ENCODE measurements at places on chromosomes 5 and 9. TPM values are rescaled to one million over a fixed set of nuclear protein-coding genes. Genes with fewer than 3 reads are reported as not detected.

DNA sequence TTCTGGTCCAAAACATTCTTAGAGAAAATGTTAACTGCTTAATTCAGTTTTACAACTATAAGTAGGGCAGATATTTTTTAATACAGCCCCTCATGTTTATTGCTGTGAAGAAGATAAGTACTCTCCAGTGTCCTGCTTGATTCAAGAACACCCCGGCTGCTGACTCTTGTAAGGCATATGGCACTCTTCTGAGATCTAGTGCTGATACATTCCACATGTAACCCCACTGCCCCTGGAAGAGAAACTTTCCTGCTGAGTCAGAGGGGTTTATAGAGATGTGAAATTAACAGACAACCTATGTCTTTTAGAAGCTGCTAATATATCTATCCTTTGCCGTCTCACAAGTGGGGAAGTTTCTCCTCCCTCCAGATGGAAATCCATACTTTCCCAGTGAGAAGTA is 1.0 kb upstream of the MINAR2 start:
- H3K4me3 ChIP-seq, result no peak overlapping the region
- no peaks in the 10 kb centered on the region for H3K27me3 ChIP-seq
- no peaks in the 10 kb centered on the region for H3K4me1 ChIP-seq
- no peak overlapping the region for H3K27ac ChIP-seq
- DNase-seq, result no peak
- H3K36me3 ChIP-seq, result no peaks in the 10 kb centered on the region

DNA sequence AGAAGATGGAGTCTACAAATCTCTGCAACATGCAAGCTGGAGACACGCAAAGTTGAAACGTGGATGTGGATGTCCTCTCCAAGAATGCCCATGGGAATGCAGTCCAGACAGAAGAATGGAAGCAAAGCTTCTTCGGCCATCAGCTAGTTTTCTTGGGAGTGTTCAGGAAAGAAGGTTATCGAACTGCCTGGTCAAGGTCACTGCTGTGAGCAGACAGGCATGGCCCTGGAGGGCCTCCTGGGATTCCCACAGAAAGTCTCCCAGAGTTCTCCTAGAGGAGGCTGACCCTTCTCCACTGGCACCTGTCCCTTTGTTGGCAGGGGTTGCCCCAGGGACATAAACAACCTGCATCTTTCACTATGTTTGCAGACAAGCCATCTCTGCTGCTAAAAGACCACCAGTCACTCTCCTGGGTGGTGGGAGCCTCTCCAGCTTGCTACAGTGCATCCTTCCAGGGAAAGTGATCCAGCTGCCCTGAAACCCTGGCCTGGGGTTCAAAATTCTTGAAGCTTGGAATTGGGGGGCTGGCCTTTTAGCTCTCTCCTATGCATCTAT is 265.8 kb downstream of the SYK start:
- H3K4me3 ChIP-seq, result no peak overlapping the region
- no peak for DNase-seq
- peaks cover 13% of the 10 kb centered on the region for H3K4me1 ChIP-seq
- H3K27ac ChIP-seq, result no peak overlapping the region
- H3K36me3 ChIP-seq, result no peaks in the 10 kb centered on the region

DNA sequence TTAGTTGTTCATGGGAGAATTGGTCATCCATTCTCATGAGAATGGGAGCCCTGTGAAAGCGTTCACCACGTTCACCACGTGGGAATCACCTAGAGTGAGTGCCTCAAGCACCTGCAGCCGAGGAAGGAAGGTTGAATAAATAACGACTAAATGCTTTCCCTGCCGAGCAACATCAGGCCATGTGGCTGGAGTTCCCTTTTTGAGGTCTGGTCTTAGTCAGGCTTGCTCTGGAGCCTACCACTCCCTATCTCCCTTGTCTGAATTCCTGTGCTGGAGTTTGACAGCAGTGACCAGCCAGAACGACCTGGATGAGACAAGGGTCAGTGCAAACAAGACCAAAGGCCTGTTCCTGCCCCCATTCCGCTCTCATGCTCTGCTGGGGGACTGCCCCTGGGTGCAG is 28.5 kb downstream of the KCNMB1 start:
- DNase-seq, result no peak
- H3K4me3 ChIP-seq, result no peak overlapping the region
- H3K36me3 ChIP-seq, result no peaks in the 10 kb centered on the region
- no peak overlapping the region for H3K27ac ChIP-seq

- no peak overlapping the region for H3K27ac ChIP-seq
- H3K4me3 ChIP-seq, result no peak overlapping the region
- peak; percentile 81 for DNase-seq
- peaks cover 15% of the 10 kb centered on the region for H3K4me1 ChIP-seq
Measured at GRCh38 chr9:137760426-137760825, 117.2 kb upstream of the CACNA1B start.

- H3K36me3 ChIP-seq, result no peaks in the 10 kb centered on the region
- no peak overlapping the region for H3K27ac ChIP-seq
- H3K4me1 ChIP-seq, result no peaks in the 10 kb centered on the region
- H3K27me3 ChIP-seq, result no peaks in the 10 kb centered on the region
- no peak overlapping the region for H3K4me3 ChIP-seq
Measured at GRCh38 chr9:89622933-89623861, 18.4 kb downstream of the GADD45G start.

DNA sequence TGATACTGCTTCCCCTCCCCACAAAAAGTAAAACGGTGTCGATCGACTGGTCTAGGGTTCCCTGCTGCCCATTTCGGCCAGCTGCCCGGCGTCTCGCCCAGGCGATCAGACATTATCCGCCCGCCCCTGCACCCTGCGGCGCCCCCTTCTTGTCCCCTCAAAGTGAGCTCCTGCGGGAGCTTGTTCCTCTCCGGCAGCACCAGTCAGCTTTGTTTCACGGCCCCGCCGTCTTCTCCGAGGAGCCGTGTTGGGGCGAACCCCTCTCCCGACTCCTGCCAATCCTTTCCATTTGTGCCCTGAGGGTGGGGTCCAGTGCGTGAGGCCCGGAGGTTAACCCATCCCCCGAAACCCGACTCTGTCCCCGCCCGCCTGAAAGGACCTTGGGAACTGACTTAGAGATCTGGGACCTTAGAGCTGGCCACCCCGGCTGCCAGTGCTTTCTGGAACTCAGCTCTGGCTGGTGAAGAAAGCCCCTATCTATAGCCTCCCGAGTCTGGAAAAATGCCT is 518 bp downstream of the UBE2B start:
- H3K27ac ChIP-seq, result peak overlapping the region; percentile 93
- peak; percentile 48 for DNase-seq
- peak overlapping the region; percentile 99 for H3K4me3 ChIP-seq
- peaks cover 22% of the 10 kb centered on the region for H3K4me1 ChIP-seq

DNA sequence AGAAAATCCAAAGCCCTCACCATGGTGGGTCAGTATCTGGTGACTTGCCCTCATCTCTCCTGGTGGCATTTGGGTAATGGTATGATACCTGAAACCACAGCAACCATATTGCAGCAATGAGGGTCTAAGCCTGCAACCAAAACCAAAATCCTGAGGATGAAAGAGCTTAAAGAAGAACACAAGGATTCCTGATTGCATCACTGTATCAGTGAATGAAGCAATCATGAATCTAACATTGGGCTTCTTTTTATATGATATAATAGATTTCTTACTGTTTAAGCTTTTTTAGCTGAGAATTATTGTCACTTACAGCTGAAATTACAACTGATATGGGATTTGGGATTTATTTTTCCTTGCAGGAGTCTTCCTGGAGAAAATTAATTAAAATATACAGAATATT is 269.9 kb downstream of the MEF2C start:
- no peak for DNase-seq
- H3K27ac ChIP-seq, result no peak overlapping the region

GRCh38 chr5:102682101-102682647 is 72.9 kb upstream of the PAM start:
- H3K36me3 ChIP-seq, result no peaks in the 10 kb centered on the region
- H3K4me1 ChIP-seq, result peaks cover 10% of the 10 kb centered on the region
- no peak overlapping the region for H3K4me3 ChIP-seq
- H3K27me3 ChIP-seq, result no peaks in the 10 kb centered on the region
- H3K27ac ChIP-seq, result no peak overlapping the region

GRCh38 chr5:90968319-90968718 is 409.7 kb downstream of the ADGRV1 start:
- no peak overlapping the region for H3K27ac ChIP-seq
- peak; percentile 61 for DNase-seq
- no peaks in the 10 kb centered on the region for H3K36me3 ChIP-seq
- no peak overlapping the region for H3K4me3 ChIP-seq

GRCh38 chr9:23850242-23850689 is 24.2 kb upstream of the ELAVL2 start:
- no peaks in the 10 kb centered on the region for H3K4me1 ChIP-seq
- no peaks in the 10 kb centered on the region for H3K27me3 ChIP-seq
- H3K36me3 ChIP-seq, result no peaks in the 10 kb centered on the region
- no peak overlapping the region for H3K4me3 ChIP-seq
- H3K27ac ChIP-seq, result no peak overlapping the region
- DNase-seq, result no peak

- no peak overlapping the region for H3K4me3 ChIP-seq
- no peak for DNase-seq
- no peak overlapping the region for H3K27ac ChIP-seq
Measured at GRCh38 chr9:6441269-6441668, 28.3 kb downstream of the UHRF2 start.

DNA sequence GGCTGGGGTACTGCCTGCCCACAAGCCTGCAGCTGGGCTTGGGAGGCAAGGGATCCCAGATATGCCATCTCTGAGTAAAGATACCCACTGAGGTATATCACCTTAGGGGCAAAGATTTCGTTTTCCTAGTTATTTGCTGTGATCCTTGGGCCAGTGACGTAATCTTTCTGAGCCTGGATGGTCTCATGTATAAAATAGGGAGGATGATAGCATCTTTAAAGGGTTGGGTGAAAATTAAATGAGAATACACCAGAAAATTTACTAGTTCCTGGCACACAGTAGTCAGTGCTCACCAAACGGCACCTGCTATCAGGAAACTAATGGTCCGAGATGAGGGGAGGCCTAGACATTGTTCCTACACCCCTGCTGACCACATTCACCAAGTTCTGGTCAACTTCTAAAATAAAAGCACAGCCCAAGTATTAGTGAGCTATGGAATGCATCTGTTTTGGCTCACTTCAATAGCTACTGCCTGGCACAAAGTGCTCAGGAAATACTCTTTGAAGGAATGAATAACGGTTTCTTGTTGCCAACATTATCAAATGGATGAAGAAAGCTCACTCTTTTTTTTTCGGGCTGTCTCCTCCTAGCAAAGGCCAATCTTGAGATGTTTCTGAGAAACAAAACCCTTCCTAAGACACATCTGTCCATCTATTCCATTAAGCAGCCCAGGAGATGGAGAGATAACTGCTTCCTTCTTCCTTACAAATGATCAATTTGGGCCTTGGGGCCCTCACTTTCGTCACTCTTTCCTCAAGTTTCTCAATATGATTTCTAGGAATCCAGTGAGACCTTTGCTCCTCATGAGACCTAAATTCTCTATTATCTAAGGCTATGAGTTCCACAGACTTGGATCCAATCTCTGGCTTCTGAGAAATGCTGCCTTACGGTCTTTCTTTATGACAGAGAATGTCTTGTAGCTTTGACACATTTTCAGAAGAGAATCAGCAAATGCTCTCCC is 98.2 kb downstream of the DPYSL3 start:
- no peak overlapping the region for H3K4me3 ChIP-seq
- no peaks in the 10 kb centered on the region for H3K27me3 ChIP-seq
- DNase-seq, result no peak

- no peaks in the 10 kb centered on the region for H3K27me3 ChIP-seq
- no peak overlapping the region for H3K27ac ChIP-seq
- peak; percentile 23 for DNase-seq
- peaks cover 15% of the 10 kb centered on the region for H3K4me1 ChIP-seq
- H3K36me3 ChIP-seq, result no peaks in the 10 kb centered on the region
Measured at GRCh38 chr9:69647804-69648203, 24.4 kb downstream of the APBA1 start.

GRCh38 chr9:37503736-37504135 is 18.0 kb downstream of the POLR1E start:
- DNase-seq, result no peak
- H3K27me3 ChIP-seq, result no peaks in the 10 kb centered on the region
- no peak overlapping the region for H3K27ac ChIP-seq
- H3K36me3 ChIP-seq, result peaks cover 62% of the 10 kb centered on the region
- no peak overlapping the region for H3K4me3 ChIP-seq
- no peaks in the 10 kb centered on the region for H3K4me1 ChIP-seq

DNA sequence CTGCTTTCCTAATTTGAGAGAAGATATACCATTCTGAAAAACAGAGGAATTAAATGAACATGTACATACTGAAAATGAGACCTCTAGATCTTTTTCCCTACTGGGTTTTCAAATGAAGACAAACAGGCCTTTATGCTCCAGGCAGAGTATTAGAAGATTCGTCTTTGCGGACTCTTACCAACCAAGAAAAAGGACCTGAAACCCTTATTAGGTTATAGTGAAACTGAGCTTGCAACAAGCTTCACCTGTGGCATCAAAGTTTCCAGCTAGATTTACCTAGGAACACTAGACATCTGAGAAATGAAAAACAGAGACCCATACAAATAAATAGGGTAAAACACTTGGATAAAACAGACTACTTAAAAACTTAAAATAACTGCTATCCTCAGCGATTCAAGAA is 46.3 kb downstream of the SMIM15 start:
- H3K27me3 ChIP-seq, result no peaks in the 10 kb centered on the region
- no peak overlapping the region for H3K4me3 ChIP-seq
- H3K4me1 ChIP-seq, result no peaks in the 10 kb centered on the region
- H3K36me3 ChIP-seq, result no peaks in the 10 kb centered on the region
- no peak for DNase-seq
- H3K27ac ChIP-seq, result no peak overlapping the region

- no peak overlapping the region for H3K4me3 ChIP-seq
- H3K27ac ChIP-seq, result no peak overlapping the region
- H3K27me3 ChIP-seq, result no peaks in the 10 kb centered on the region
- DNase-seq, result no peak
- peaks cover 32% of the 10 kb centered on the region for H3K4me1 ChIP-seq
- H3K36me3 ChIP-seq, result no peaks in the 10 kb centered on the region
Measured at GRCh38 chr9:27181381-27181780, 72.4 kb downstream of the TEK start.

DNA sequence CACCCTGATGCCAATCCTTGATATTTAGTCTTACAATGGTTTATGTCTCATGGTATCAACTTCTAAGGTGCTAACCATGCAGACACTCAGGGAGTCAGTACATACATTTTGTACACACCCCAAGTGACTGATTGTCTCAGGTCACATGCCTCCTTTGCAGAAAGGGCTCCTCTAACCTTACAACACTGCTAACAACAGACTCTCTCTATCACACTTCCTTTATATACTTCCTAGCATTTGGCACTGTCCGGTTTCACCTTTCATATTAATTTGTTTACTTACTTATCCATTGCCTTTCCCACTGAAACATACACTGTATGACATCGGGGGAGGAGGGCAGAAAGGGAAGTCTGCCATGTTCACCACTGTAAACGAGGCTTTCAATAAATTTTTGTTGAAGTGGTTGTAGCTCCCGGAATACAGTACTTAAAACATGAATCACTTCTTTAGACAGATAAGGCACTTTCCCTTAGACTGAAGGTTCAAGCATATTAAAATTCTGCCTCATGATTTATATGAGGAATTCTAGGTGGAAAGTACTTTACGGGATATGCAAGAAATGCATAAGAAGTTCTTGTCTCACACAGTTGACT is 20.6 kb downstream of the EMB start:
- no peak overlapping the region for H3K4me3 ChIP-seq
- no peaks in the 10 kb centered on the region for H3K4me1 ChIP-seq
- no peak for DNase-seq
- no peak overlapping the region for H3K27ac ChIP-seq
- no peaks in the 10 kb centered on the region for H3K36me3 ChIP-seq

AFAP1L1 gene
- total RNA-seq, result 1.1 TPM

GAS1 gene
- total RNA-seq, result 107 TPM

PURA gene
- 30.1 TPM for total RNA-seq

TRPM6 gene
- under 0.01 TPM for total RNA-seq

LCN10 gene
- total RNA-seq, result not detected

FYB1 gene
- under 0.01 TPM for total RNA-seq
